ENCODE measurements at places on chromosomes 2 and 18.
A peak's percentile ranks its signal among the peaks of the same experiment; 100 is the strongest.

DNA sequence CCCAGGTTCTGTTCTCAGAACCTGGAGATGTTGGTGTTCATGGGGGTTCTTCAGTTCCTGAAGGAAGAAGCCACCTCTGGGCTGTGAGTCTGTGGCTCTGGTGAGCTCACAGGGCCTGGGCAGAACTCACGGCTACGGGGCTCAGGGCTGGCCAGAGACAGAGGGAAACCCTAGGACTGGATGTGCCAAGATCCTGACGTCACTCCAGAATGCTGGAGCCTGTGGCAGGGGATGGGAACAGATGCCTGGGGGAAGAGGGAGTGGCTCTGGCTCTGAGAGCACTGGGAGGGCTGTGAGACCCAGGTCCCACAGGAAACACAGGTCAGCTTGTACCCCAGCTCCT is at the start of gene OTOF:
Gene OTOF (minus strand): TSS at position 214 of the 343 bp plus-strand sequence.
- DNase-seq, result peak; percentile 18

DNA sequence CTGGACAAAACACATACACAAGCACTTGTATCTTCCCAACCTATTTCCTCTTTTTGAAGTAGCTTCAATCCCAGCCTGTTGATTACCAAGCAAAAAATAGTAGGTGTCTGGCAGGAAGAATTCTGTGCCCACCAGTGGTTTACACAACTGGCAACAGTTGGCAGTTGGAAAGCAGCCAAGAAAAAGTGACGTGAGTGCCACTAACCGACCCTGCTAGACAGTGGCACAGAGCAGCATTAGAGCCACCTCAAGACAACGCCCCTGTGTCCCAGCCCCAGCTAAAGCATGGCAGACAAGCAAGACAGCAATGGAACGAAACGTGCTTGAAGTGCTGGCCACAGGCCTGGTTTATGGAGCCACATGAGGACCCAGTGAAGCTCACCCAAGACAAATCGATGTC is 379.6 kb downstream of the FBXO15 start:
- no peak for DNase-seq

DNA sequence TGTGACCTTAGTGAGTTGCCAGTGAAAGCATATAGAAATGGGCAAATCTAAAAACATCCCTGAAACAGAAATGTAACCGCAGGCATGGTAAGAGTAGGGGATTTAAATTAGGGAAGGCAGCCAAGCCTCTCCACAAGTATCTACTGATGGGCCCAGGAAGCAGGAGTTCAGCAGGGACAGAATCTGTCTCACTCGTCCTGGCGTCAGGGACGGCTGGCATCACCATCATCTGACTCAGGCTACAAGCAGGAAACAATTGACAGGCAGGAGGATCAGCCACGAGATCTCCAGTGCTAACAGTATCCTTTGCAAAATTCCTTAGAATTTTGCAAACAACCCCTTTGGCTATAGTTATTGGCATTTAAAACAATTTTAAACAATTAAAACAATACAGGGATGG is 61.3 kb downstream of the SMAD4 start:
- no peak for DNase-seq

DNA sequence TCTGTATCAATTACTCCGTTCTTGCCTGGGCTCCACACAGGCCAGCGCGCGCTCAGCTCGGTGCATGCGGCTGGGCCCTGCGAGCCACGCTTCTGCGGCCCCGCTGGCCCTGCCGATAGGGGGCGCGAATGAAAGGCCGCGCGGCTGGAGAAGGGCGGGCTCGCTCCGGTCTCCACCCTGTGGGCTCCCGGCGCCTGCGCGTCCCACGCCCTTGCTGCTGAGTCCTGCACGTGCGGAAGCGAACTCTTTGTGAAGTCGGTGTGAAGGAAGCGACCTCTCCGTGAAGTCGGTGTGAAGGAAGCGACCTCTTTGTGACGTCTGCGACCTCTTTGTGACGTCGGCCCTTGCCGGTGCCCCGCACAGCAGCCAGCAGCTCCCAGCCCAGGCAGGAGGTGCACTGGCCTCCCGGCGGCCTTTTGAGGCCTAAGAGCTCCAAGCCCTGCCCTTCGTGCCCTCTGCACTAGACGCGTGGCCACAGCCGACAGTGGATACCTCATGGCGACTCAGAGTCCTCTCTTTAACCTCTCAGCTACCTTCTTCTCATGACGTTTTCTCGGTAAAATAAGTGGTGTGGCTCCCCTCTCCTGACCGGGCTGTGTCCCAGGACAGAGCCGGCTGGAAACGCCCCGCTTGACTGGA is 391.9 kb upstream of the RAB6C start:
- DNase-seq, result no peak

GRCh38 chr2:161972866-161973265 is 101.1 kb downstream of the DPP4 start:
- no peak for DNase-seq

DNA sequence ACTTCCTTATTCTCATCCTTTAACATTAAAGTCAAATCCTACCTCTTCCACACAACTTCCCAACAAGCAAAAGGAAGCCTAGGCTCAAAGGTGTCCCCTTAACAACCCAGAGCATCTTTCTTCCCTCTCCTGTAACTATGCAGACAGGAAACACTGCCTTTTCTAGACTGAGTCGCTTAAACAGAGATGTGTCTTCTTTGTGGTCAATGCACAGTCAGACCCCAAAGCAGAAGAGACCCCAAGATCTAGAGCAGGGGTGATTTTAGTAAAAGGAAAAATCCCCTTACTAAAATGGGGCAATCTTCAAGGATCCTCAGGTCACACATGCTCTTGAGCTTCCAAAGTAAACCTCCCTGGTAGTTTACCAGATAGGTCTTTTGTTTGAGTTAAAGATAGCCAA is 86.6 kb upstream of the POMC start:
- DNase-seq, result no peak

DNA sequence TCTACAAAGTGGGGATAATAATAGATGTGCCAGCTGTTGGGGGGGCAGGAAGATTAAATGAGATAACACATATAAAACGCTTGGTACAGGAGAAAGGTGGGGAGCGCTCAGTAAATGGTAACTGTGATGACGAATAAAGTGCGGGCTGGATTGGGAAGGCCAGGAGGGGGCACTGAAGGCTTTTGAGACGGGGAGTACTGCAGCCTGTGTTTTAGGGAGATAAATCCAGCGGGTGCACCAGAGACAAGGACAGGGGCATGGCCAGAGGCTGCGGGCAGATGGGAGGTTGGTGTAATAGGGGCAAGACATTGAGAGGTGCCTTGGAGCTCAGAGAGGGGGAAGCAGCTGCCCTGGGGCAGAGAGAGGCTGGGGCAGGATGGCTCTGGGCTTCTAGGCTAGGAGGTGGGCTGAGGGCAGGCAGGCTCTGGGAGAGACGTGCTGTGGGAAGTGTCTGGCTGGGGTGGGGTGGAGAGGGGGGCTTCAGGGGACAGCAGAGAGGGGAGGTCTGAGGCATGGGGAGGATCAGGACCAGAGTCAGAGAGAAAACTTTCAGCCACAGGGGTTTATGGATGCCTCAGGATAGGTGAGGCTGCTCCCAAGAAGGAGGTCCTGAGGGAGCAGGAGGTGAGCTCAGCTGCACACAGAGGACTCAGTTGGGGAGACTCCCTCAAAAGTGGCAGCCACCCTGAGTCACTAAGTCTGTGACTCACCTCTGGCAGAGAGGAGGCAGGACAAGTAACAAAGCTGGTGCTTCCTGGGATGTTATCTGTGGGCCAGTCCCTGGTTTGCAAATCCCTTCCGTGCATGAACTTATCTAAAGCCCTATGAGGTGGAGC is 18.8 kb downstream of the TEX44 start:
- DNase-seq, result peak; percentile 31

- peak; percentile 89 for DNase-seq
These were observed 277.3 kb upstream of the FN1 start for GRCh38 chr2:215712871-215713790.

- no peak for DNase-seq
These were observed 49.6 kb upstream of the TLK1 start for GRCh38 chr2:171210216-171210863.

DNA sequence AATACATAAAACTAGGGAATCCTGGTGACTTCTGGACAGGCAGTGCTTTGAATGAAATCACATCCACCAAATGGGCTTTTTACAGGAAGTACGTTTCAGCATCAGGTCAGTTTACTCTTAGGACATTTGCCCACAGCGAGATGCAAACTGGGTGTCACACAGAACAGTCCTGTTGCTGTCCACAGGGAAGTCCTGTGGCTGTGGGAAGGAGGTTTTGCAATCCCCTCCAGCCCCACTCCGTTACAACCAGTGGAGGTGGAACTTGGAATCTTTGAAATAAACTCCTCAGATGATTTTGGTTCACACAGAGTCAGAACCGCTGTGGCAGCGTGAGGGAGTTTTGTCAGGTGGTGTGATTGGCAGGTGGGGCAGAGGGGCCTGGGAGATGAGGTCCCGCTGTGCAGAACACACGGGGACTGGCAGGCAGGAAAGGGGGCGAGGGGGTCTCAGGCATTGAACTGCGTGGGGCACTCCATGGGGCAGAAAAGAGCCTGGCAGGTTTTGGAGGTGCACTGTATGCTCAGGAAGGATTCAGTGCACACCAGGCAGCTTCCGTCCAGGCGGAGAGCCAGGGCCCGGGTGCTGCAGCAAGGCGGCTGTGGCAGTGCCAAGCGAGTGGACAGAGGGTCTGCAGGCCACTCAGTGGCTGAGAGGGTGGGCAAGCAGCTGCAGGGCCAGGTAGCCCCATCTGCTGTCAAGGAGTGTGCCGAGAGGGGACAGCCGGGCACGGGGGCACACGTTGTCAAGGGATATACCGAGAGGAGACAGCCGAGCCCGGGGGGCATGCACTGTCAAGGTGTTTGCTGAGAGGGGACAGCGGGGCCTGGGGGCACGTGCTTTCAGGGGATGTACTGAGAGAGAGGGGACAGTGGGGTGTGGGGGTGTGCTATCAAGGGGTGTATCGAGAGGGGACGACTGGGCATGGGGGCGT is 148.7 kb downstream of the LDLRAD4 start:
- no peak for DNase-seq

DNA sequence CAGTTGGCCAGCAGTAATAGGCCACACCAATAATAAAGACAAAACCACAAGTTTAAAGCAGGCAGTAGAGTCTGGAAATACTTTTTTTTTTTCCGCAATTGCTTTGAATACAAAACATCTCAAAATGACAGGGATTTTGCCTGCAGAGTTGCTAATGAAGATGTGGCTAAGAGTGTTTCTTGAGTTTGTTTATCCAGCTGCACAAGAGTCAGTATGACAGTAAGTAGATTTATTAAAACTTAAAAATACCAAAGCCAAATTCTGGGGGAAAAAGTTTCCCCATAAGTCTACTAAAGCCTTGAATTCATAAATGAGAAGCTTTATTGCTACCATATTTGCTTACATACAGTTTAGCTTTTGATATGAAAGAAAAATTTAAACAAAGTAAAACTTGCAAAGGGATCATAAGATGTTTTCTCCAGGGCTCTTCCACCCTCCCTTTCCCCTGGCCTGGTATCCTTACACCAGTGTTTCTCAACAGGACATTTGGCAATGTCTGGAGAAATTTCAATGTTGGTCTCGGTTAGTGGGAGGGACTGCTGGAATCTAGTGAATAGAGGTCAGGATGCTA is 3.9 kb upstream of the DSEL start:
- peak; percentile 56 for DNase-seq

All from BJ (cell line).